ENCODE measurements at places on chromosomes 4 and X.

GRCh38 chr4:113209153-113209552 lies 159.7 kb downstream of the ANK2 start:
- DNase-seq = no peak

- DNase-seq = no peak
These were observed 55.3 kb downstream of the PALLD start for GRCh38 chr4:168551945-168552695.

- no peak for DNase-seq
These were observed 18.5 kb downstream of the TAB3 start for GRCh38 chrX:30870572-30870971.

DNA sequence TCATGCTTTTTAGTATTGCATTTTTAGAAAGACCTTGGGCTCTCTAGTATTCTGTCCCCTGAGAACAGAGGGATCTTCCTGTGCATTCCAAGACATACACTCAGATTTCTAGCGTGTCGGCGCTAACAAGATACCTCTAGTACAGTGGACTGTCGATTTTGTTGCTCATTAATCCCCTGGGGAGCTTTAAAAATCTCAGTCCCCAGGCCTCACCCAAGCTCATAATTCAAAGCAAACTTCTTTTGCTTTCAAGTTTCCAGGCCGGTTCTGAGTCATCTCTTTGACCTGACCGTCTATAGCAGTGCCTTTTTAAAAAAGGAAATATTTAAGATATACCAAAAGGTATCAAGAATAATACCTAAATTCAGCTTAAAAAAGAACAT lies 137.0 kb downstream of the AMMECR1 start:
- DNase-seq = no peak

- no peak for DNase-seq
These were observed 297.8 kb upstream of the FAM241A start for GRCh38 chr4:111847296-111848008.

- no peak for DNase-seq
These were observed 56.9 kb downstream of the CPLX1 start for GRCh38 chr4:768995-769394.

DNA sequence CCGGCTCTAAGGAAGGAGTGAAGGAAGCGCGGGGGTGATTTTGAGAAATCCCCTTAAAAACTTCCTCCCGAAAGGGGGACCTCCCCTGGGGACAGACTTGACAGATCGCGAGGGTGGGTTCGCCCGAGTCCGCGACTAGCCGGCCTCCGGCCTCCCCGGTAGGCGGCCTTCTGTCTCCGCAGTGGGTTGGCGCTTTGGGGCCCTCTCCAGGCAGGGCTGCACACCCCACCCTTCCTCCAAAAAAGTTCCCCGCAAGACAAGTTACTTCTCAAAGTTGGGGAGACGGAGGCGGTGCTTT lies 24.8 kb downstream of the HOPX start:
- DNase-seq = peak; percentile 48

DNA sequence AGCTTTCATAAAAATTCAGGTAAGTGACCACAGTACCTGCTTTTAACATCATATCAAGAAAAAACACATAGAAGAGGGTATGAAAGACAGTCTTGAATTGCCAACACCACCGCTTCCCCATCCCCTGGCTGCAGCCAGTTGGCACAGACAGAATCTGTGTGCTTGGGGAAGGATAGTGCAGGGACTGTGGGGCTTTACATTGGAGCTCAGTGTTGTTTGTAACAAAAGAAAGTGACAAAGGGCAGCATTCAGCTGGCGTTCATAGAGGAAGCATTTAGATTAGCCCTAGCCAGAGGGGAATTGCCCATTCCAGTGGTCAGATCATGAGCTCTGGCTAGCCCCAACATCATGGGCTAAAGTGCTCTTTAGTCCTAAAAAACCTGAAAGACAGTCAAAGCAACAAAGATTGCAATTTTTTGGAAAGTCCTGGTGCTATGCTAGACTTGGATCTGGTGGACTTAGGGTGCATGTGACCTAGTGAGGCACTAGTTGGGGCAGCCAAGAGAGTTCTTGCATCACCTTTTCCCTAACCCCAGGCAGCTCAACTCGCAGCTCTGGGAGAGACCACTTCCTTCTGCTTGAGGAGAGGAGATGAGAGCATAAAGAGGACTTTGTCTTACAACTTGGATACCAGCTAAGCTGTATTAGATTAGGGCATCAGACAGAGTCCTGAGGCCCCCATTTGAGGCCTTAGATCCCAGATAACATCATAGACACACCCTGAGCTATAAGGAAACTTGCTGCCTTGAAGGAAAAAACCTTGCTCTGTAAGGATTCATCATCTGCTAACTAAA lies 1602.4 kb upstream of the ADGRL3 start:
- no peak for DNase-seq

DNA sequence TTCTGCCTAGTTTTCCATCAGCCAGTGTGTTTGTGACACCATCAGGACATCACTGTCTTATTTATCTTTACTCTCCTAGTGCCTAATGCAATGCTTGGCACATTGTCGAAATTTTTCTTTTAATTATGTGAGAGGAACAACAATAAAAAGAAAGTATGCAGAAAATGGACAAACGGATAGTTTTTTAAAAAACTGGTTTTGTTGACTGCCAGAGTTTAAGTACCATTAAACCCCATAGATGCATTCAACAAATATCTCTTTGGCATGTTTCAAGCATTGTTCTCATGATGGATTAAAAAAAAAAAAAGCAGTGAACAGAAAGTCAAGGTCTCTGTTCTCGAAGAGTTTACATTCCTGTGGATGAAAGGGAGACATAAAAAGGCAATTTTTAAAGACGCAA lies 398.4 kb downstream of the PPP3CA start:
- DNase-seq = no peak

GRCh38 chr4:180098586-180098985 lies 2144.6 kb upstream of the TENM3 start:
- no peak for DNase-seq

DNA sequence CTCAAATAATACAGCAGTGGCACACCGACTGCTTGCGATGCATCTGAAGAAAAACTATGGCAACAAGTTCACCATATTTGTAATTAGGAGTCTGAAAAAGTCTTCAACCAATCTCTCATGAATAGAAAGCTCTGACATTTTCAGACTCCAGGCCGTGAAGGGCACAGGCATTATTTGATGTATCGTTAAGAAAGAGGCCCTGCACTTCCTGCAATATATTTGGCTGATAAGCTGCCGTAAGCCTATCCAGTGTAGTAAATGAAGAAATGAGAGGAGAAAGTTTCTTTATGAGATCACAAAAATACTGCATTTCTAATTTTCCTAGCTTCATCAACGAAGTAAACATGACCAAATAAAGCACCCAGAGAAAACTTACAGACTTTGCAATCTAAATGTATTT lies 613.8 kb upstream of the TECRL start:
- DNase-seq = no peak

GRCh38 chr4:75432683-75433082 lies 81.5 kb downstream of the RCHY1 start:
- no peak for DNase-seq

DNA sequence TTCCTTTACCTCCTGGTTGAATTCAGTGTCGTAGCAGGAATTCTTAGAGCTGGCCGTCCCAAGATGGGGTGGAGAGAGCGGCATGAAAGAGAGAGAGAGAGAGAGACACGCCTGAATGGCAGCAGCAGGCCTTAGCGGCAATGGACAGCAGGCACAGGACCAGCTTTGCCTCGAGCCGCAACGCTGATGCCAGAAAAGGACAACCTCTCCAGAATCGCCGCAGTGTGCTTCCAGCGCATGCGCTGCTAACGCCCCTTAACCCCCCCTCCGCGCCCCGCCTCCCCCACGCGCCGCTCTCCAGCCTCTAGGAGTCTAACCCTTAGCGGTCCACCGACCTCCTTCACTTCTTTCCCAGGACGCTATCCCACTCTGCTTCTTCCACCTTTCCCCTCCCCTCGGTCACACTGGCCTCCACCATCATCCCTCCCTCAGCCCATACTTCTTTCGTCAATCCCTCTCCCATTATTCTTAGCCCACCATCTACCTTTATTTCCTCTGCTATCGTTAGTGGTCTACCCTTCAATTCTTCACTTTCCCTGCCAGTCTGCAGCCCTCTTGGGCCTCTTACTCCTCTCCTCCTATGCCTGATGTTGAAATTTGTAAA lies 10.5 kb upstream of the ZCCHC13 start:
- DNase-seq = peak; percentile 56

- DNase-seq = no peak
These were observed 448.7 kb downstream of the MID1IP1 start for GRCh38 chrX:39249999-39250398.

DNA sequence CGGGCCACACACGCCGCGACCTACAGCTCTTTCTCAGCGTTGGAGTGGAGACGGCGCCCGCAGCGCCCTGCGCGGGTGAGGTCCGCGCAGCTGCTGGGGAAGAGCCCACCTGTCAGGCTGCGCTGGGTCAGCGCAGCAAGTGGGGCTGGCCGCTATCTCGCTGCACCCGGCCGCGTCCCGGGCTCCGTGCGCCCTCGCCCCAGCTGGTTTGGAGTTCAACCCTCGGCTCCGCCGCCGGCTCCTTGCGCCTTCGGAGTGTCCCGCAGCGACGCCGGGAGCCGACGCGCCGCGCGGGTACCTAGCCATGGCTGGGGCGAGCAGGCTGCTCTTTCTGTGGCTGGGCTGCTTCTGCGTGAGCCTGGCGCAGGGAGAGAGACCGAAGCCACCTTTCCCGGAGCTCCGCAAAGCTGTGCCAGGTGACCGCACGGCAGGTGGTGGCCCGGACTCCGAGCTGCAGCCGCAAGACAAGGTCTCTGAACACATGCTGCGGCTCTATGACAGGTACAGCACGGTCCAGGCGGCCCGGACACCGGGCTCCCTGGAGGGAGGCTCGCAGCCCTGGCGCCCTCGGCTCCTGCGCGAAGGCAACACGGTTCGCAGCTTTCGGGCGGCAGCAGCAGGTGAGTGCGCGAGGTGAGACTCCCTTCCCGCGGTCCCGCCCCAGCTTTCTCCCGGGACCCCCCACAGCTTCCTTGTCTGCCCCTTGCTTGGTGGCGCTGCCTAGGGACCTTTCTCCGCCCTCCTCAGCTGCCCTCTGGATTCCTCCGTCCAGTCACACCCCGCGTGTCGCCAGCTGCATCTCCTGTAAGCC lies 678 bp downstream of the BMP3 start:
- peak; percentile 3 for DNase-seq

DNA sequence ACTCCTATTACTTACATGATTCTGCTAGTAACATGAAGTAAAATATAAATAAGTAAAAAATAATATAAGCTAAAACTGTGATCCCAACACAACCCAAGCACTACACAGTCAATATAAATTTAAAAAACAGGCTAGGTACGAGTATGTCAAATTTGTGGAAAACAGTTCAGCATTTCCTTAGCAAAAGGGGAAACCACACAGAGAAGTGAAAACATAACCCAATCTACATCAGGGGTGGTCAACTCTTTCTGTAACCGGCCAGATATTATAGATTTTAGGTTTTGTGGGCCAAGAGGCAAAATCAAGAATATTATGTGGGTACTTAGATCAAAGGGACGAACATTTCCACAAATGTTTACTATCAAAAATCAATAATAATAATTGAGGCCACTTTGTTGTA lies 70.1 kb downstream of the CHST7 start:
- no peak for DNase-seq

DNA sequence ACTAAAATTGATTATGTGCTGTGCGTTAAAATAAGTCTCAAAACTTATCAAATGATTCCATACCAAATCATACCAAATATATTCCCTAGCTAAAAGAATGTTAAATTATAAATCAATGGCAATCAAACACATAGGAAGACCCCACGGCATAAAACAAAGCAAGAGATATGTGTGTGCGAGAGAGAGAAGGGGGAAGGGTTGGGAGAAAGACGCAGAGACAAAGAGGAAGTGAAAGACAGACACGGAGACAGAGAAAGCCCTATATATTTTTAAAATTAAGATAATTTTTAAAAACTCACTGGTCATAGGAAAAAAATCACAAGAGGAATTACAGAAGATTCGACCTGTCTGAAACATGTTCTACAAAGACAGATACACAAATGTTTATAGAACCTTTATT lies 371.4 kb downstream of the NLGN4X start:
- no peak for DNase-seq

GRCh38 chrX:20320461-20321159 lies 53.9 kb upstream of the RPS6KA3 start:
- DNase-seq = no peak

GRCh38 chr4:117001077-117001476 lies 84.3 kb downstream of the TRAM1L1 start:
- DNase-seq = no peak

GRCh38 chr4:74475091-74475800 lies 30.3 kb downstream of the AREG start:
- no peak for DNase-seq

- no peak for DNase-seq
These were observed 120.3 kb upstream of the AFF2 start for GRCh38 chrX:148380107-148380506.

- no peak for DNase-seq
These were observed 100.9 kb downstream of the PTCHD1 start for GRCh38 chrX:23435575-23435974.

- no peak for DNase-seq
These were observed 145.1 kb upstream of the IL1RAPL2 start for GRCh38 chrX:104420907-104421306.

- no peak for DNase-seq
These were observed 172.8 kb upstream of the TACR3 start for GRCh38 chr4:103892586-103892985.

- DNase-seq = no peak
These were observed 25.5 kb upstream of the UVSSA start for GRCh38 chr4:1321486-1321885.

DNA sequence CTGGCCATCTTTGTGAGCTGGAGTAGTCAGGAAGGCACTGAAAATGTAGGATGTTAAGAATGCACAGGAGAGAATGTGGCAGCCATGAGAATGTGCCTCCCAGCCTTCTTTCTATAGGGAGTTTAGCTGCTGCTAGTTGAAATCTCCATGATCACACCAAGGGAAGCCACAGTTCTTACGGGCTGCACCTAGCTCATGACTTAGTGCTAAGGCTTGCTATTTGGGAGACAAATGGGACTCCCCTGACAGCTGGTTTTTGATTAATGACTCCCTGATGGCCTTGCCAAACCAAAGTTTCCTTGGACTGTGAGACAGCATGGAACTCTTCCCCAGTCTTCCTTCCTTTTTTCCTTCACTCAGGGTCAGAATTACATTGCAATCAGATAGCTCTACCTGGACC lies 9.2 kb downstream of the CTSO start:
- no peak for DNase-seq

- DNase-seq = no peak
These were observed 151.7 kb upstream of the CASK start for GRCh38 chrX:42075032-42075431.

GRCh38 chr4:73850261-73850970 lies 2.7 kb upstream of the PF4V1 start:
- no peak for DNase-seq
